ENCODE measurements at places on chromosomes 4 and X. TPM values are rescaled to one million over a fixed set of nuclear protein-coding genes. Genes with fewer than 3 reads are reported as not detected.

- DNase-seq = no peak
Observed at GRCh38 chr4:9931146-9931545, 90.2 kb downstream of the SLC2A9 start.

- DNase-seq = no peak
Observed at GRCh38 chrX:103806862-103807474, 25.1 kb downstream of the RAB9B start.

- no peak for DNase-seq
Observed at GRCh38 chr4:170413951-170414350, 324.2 kb upstream of the AADAT start.

The LDOC1 gene
- total RNA-seq = 4.6 TPM

The PITX2 gene
- total RNA-seq = 140 TPM

The CBLL2 gene
- total RNA-seq = not detected
